ENCODE measurements at places on chromosomes 16 and 17. TPM values are rescaled to one million over a fixed set of nuclear protein-coding genes. Genes with fewer than 3 reads are reported as not detected.

Gene RHOT1
- 46.8 TPM for polyA plus RNA-seq

Gene CCDC200
- 40.9 TPM for polyA plus RNA-seq

Gene HASPIN
- 3.0 TPM for polyA plus RNA-seq

Gene PPP1R1B
- 9.1 TPM for polyA plus RNA-seq

Gene SP2
- 27.2 TPM for polyA plus RNA-seq

Gene ICAM2
- polyA plus RNA-seq, result 33.1 TPM

Gene SLC38A8
- polyA plus RNA-seq, result not detected

Gene HS3ST4
- polyA plus RNA-seq, result 0.41 TPM

Gene KRTAP1-5
- polyA plus RNA-seq, result not detected

Gene HOXB4
- 22.9 TPM for polyA plus RNA-seq

Gene SLC46A1
- 14.9 TPM for polyA plus RNA-seq

Gene CDH3
- 64.9 TPM for polyA plus RNA-seq

GRCh38 chr17:82013772-82014321, 8.8 kb downstream of the CENPX start:
- DNase-seq, result no peak

GRCh38 chr16:51487880-51488279, 336.8 kb upstream of the SALL1 start:
- no peak for DNase-seq

DNA sequence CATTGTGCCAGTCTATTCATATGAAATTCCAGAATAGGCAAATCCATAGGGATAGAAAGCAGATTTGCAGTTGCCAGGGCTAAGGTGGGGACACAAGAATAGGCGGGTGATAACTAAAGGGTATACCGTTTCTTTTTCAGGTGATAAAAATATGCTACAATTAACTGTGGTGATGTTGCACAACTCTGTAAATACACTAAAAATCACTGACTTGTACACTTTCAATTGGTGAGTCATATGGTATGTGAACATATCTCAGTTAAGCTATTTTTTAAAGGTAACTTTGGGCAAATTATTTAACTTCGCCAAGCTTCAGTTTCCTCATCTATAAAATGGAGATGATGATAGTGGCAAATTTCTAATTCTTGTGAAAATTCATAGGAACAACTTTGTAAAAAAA, 65.9 kb downstream of the CDYL2 start:
- no peak for DNase-seq

DNA sequence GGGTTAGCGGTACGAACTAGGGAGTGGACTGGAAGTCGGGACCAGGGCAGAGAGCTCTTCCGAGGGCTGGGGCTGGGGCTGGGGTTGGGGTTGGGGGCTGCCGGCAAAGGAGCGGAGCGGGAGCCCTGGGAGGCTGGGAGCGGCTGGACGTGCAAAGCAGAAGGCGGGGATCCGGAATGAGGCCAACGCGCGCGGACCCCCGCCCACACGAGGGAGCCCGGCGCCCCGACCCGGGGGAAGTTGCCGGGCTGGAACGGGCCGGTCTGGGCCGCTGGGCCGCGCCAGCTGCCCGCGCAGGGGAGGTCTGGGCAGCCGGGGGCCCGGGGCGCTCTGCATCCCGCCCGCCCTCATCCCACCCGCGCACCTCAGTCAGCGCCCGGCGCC, 323 bp downstream of the ST3GAL2 start:
- DNase-seq, result no peak

DNA sequence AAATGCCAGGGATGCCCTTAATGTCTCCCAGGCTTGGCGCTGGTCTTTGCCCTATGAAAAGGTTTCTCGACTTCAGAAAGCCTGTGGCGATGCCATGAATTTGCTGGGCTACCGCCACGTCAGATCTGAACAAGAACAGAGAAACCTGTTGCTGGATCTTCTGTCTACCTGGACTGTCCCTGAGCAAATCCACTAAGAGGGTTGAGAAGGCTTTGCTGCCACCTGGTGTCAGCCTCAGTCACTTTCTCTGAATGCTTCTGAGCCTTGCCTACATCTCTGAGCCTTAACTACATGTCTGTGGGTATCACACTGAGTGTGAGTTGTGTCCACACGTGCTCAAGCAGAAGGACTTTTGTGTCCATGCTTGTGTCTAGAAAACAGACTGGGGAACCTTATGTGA, 11.4 kb downstream of the CHST4 start:
- no peak for DNase-seq

- no peak for DNase-seq
Observed at GRCh38 chr17:49597928-49598655, 22.4 kb downstream of the NXPH3 start.

GRCh38 chr16:48124266-48124665, 31.5 kb downstream of the ABCC12 start:
- DNase-seq, result no peak

DNA sequence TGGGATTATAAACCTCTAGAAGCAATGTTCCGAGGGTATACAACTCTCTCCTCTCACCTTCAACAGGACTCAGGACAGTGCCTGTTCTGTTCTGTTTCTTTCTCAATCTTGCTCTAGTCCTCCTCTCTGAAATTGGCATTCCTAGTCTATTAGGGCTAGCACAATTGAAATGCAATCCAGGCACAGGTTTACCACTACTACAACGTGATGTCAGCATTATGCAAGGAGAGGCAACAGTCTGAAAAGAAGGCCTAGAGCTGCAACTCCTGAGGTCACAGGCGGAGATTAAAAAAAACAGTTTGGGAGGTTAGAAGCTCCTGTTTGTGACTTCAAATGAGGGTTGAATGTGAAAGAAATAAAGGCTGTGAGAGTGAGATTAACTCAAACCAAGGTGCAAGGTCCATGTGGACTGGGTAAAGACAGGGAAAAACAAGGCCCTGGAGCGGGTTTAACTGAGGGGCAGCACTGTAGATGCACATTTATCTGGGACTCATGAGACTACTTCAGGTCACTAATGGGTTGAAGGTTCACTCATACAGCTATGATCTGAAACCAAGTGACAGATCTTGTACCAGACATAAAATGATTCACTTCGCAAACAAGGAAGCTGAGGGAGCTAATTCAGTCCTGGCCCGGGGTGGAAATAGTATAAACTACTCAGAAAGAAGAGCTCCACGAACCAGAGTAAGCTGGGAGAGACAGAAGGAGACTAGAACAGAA, 16.8 kb downstream of the AMFR start:
- DNase-seq, result no peak

GRCh38 chr17:42706732-42707131, 24.4 kb downstream of the CNTNAP1 start:
- no peak for DNase-seq

- DNase-seq, result no peak
Observed at GRCh38 chr16:63896383-63897109, 1225.3 kb downstream of the CDH11 start.

GRCh38 chr17:74176546-74177001, 26.9 kb upstream of the RPL38 start:
- peak; percentile 71 for DNase-seq

- DNase-seq, result peak; percentile 37
Observed at GRCh38 chr16:2692948-2693651, 10.8 kb downstream of the KCTD5 start.

GRCh38 chr17:13253733-13254410, 236.0 kb upstream of the ELAC2 start:
- no peak for DNase-seq
